Epithelial cell of esophagus (primary cell): ENCODE measurements at places on chromosomes 5 and 9.
A peak's percentile ranks its signal among the peaks of the same experiment; 100 is the strongest.

GRCh38 chr9:76486151-76486550 lies 27.2 kb downstream of the GCNT1 start:
- DNase-seq: no peak

GRCh38 chr5:149177911-149178565 lies 36.7 kb downstream of the ABLIM3 start:
- DNase-seq: no peak

DNA sequence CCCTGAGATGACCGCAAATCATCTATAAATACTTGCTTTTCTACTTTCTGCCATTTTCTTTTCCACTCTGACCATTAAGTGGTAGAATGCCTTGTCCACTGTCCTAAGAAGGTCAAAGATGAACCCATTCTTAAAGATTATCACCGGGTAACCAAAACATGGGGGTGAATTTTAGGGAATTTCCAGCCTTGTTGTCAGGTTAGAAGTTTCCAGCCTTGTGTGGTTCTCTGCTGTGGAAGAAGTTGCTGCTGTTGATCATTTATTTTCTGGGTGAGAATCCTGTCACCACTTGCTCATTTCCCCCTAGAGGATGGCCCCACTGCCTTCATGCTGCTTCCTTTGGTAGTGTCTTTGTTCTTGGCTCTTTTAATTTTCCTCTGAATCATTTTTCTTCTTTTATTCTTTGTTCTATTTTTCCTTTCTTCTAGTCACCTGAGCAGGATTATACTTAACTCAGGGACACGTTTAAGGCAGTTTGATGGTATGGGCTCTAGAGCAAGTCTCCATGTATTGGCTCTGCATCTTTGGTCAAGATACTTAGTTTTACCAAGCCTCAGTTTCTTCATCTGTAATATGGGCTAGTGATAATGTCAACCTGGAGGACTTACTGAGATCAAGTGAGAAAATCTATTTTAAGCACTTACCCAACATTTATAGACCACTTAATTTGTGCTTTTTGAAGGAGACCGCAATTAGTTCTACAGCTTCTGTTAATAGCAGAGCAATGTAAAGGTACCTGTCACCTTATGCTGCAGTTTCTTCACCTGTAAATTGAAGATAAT lies 266.2 kb downstream of the ARHGAP26 start:
- DNase-seq: no peak

DNA sequence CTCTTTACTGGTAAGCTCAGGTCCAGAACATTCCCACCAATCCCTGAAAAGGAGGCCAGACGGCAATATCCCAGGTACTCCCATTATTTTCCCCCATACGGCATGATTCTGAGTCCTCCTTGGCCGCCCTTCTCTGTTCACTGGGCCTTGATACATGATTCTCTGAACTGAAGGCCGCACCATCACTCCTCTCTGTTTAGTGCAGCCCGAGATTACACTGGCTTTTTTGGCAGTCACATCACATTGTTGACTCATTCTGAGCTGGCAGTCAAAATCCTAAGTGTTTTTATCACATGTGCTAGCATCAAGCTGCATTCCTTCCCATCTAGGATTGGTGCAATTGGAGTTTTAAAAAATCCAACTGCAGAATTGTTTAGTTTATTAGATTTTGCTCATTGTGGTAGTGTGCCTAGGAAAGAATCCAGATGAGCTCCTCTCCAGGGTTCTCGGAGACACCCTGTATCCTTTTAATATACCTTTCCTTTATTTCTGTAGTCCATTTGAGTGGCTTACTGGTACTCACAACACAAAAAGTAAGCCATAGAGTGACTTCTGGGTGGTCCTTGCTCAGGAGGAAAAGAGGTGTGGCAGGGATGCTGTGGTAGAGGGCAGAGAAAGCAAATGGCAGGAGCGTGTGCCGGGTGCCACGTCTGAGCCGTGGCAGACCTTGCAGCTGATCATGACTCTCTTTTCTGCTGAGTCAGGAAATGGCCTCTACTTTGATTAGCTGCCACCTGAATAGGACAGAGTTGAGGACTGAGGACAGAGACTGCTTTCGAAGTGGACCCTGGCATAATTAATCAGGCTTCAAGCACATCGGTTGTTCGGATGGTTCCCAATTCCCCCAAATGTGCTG lies 121.1 kb upstream of the IL12B start:
- peak; percentile 87 for DNase-seq

DNA sequence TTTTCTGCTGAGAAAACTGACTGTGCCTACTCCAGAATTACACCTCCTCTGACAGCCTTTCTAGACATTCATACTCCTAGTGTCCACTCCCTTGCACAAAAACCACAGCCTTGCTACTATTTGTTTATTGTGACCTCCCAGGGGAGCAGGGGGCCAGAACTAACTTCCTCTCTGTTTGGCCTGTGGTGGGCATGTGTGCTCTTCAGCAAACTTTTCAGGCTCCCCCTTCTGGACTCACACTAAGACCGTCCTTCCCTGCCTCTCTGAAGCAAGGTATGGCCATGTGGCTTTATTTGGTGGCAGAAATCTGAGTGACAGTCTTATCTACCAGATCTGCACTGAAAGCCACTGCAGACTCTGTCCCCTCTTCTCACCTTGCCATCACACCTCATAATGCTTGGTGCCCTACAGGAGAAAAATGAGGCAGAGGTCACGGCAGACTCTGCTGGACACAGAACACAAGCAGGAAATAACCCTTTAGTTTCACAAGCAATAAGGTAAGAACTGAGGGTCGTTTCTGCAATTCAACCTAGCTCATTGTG lies 28.2 kb downstream of the LIFR start:
- DNase-seq: no peak

- no peak for DNase-seq
Measured at GRCh38 chr5:132476876-132477781, 13.4 kb downstream of the IRF1 start.

GRCh38 chr5:38422622-38423021 lies 133.8 kb downstream of the LIFR start:
- no peak for DNase-seq

- DNase-seq: no peak
Measured at GRCh38 chr5:73743161-73743560, 117.2 kb downstream of the ARHGEF28 start.

GRCh38 chr5:90353254-90353653 lies 56.3 kb downstream of the CETN3 start:
- DNase-seq: peak; percentile 65

- DNase-seq: no peak
Measured at GRCh38 chr9:109132567-109133021, 12.8 kb upstream of the TMEM245 start.

GRCh38 chr5:39178861-39179260 lies 40.5 kb downstream of the FYB1 start:
- no peak for DNase-seq

DNA sequence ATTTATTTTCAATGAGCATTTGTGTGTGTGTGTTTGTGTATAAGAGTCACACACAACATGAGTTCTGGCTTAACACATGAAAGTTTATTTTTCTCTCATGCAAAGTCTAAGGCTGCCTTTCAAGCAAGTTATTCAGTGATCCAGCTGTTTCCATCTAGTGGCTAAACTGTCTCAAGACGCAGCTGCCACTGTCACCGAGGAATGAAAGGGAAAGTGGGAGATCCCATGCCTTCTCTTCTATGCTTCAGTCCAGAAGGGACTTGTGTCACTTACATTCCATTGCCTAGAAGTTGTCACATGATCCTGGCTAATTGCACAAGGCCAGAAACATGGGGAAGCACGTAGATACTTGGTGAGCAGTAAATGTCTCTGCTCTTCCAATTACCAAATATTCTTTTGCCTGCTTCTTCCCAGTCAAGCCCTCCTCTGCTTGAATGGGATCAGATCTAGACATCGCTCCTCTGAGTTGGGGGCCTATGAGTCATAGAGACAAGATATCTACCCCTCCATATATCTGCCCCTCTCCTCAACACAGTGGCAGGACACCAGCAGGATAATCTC lies 30.4 kb upstream of the SLIT3 start:
- DNase-seq: no peak

DNA sequence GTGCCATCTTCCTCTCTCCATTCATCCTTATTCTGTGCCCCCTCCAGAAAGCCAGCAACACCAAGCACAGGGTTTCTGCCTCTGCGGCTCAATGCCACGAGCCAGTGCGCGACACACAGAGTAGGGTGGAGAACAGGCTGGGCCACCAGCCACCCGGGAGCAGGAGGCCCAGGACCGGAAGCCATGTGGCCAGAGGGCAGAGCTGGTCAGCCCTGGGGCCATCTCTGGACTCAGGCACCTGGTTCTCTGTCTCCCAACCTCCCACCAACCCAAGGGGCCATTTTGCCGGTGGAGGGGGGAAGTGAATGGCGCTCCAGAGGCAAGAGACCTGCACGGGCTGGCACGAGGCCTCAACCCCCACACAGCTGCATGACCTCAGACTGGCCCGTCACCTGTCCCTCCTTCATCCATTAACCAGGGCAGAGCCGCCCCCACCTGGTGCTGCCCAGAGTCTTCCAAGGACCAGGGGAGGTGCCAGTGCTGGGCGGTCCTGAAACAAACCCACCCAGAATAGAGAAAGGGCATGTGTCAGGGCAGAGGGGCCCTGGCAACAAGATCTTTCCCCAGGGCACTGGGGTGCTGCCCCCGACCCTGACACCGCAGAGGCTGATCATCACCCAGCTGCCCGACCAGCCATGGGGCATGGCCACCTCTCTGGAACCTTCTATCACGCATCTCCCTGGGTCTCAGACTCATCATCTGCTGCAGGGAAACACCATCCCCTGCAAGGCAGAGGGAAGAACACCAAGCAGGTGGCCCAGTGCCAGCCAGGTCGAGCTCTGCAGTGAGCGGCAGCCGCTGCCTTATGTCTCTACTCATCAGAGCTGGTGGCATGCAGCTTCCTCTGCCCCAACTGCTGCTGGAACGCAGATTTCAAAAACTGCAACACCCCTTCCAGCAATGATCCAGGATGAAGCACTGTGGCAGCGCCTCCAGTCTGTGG lies 11.9 kb downstream of the VAV2 start:
- DNase-seq: no peak

DNA sequence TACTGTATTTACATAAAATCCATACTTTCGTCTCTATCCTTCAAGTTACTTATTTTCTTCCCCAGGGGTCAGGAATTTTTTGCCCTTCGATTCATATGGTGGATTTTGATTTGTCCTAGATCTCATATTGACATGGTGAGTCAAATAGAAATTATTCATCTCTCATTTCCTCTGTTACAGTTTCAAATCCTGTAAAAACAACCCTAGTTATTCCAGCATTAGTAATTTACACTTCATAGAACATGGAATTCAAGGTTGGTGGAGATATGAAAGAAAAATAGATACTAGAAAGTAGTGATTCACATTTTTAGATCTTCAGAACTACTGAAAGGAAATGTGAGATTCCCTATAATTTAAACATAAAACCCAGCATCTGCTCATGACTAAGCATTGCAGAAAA lies 1331.0 kb upstream of the CDH9 start:
- DNase-seq: peak; percentile 7

DNA sequence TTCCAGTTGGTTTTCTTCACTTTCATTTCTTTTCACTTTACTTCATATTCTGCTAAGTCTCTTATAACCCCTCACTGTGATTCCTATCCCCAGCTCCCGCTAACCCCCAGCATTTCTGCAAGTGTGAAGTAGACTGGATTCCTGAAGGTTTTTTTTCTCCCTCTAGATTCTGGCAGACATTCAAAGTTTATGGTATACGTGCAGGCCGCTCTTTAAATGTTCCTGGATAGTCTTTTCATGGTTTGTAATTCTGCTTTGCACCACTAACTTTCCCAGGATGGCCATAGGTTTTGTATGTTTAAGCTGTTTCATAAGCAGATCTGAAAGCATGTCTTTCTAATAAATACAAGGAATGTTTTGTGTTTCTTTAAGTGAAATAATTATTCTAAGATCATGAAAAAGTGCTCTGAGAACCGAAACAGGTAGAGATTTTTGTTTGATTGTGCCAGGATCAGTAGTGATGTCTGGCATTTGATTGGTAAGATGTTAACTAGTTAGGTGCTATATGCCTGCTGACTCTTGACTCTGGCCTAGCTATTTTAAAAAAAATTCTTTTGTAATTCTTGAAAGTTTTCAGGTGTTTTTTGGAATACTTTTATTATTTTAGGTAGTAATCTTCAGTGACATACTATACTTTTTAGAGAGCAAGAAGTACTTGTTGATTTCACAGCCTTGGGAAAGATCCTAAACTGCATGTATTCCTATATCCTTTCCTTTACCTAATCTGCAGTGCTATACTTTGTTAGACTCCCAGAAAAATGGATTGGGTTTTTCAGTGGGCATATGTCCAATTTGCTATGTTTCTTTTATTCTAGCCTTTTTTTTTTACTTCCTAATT lies 29.7 kb downstream of the CNOT6 start:
- DNase-seq: no peak

- DNase-seq: no peak
Measured at GRCh38 chr5:111772456-111773122, 15.6 kb upstream of the NREP start.

DNA sequence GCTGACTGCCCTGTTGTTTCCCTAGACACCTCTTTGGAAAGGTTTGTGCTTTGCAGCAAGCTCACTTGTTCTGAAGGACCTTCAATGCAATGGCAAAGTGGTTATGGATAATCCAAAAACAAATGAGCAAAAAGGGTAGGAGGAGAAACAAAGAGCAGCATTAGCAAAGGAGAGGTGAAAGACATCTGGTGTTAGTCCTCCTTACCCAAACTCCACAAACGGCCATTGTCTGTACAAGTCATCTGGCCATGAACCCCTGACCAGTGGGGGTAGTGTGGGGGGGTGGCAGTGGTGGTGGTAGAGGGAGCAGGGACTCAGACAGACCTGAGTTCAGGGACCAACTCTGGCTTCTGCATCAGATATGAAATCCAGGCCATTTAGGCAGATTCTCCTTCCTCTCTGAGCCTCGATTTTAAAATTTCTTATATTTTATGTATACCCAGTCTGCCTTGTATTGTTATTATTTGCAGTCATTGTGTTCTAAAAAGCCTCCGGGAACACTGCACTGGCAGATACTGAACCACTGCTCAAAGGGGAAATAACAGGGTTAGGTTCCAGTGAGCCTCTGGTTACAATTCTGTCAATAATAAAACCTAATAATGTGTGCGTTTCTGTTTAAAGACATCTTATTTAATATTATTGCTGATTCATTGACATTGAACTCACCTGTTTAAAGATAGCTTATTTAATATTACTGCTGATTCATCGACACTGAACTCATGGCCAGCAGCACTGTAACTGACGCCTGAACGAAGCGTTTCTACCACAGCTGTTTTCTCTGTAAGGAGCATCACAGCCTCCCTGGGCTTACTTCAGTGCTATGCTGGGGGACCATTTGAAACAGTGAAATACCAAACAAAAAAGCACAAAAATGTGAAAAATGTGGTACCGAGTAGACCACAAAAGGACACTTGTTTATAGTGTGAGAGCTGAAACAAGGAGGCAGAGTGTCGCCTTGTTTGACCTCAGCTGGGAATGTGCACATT lies 156.0 kb downstream of the SEC61B start:
- no peak for DNase-seq

DNA sequence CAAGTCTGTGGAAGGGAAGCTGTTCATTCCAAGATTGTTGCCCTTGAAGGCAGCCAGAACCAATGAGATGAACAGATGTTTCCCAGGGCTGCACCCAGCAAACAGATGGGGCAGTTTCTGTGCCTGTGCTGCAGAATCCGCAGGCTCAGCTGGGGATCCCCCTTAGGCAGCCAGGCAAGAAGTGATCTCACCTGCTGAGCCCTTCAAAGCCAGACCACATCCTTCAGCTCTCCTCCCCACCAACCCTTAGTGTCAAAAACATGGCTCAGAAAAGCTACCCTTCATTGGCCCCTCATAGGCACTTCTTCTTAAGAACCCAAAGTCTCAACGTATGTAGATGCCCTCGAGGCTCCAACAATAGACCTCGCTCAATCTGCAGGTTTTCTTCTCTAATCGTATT lies 626.7 kb downstream of the CCDC171 start:
- no peak for DNase-seq

GRCh38 chr5:57442080-57442839 lies 40.4 kb downstream of the ACTBL2 start:
- peak; percentile 70 for DNase-seq
